CD4-positive, alpha-beta T cell treated with Interleukin-10 for 1 hour (primary cell): ENCODE measurements at places on chromosomes 11 and 22.

DNA sequence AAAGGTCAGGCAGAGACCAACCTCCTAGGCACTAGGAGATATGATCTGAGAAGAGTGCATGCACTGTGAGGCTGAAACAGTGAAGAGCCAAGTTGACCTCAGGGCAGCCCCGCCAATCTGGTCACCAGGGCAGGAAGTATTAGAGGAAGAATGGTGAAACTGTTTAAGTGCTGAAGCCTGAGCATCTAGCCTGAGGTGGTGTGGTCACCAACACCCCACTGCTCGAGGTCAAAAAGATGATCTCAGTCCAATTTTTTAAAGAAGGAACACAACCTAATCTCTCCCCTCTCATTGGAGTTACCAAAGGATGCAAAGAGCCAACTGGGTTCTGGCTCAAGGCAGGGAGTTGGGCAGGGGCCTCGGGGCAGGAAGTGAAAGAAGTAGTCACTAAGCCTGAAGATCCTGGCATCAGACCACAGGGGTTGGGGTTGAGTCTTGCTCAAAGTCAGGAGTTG, 4.0 kb downstream of the APBB1 start:
- peak; percentile 16 for DNase-seq

- DNase-seq = no peak
Observed at GRCh38 chr11:19895776-19896175, 183.1 kb downstream of the NAV2 start.

- DNase-seq = no peak
Observed at GRCh38 chr11:61928606-61929005, 11.2 kb upstream of the RAB3IL1 start.

- no peak for DNase-seq
Observed at GRCh38 chr22:40641269-40641668, 4.8 kb upstream of the MRTFA start.

- no peak for DNase-seq
Observed at GRCh38 chr11:65444314-65445051, 21.9 kb downstream of the NEAT1 start.

- no peak for DNase-seq
Observed at GRCh38 chr11:20844630-20845029, 175.2 kb downstream of the NELL1 start.

DNA sequence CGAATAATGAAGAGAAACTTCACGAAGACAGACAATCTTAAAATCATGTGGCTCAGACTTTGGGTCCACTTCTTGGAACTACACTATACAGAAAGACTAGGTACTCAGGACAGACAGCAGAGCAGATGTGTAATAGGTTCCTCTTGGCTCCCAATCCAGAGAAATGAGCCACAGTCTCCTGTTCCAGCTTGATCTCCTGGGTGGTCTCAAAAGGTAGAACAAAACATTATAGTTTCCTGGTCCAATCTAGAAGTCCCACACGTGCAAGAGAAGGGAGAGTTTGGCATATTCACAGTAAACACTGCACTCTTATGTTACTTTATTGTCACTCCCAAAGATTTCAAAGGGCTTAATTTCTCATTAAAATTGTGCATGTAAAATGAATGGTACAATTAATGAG, 134.5 kb upstream of the FIBIN start:
- no peak for DNase-seq

DNA sequence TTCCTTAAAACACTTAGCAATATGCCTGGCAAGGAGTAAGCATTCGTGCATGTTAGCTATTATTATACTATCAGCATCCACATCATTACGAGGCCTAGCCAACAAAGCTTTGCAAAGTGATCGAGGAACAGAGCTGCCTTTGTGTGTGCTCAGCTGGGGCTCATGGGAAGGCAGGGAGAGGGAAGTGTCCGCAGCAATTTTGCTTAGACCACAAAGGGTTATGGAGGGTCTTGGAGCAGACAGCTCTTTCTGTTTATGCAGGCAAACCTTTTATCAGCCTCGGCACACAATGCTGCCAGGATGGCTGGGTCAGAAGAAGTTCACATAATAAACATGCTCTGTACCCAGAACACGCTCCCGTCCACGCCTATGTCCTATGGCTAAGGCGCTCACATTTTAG, 10.9 kb upstream of the DKK3 start:
- no peak for DNase-seq

DNA sequence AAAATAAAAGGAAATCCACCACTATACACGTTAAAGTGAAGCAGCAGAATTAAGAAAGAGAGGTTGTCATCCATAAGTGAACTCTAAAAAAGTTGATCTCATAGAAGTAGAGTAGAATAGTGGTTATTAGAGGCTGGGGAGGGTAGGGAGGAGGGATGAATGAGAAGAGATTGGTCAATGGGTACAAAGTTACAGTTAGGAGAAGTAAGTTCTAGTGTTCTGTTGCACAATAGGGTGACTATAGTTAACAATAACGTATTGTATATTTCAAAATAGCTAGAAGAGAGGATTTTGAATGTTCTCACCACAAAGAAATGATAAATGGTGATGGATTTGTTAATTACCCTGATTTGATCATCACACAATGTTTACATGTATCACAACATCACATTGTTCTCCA, 72.0 kb downstream of the CD82 start:
- no peak for DNase-seq

DNA sequence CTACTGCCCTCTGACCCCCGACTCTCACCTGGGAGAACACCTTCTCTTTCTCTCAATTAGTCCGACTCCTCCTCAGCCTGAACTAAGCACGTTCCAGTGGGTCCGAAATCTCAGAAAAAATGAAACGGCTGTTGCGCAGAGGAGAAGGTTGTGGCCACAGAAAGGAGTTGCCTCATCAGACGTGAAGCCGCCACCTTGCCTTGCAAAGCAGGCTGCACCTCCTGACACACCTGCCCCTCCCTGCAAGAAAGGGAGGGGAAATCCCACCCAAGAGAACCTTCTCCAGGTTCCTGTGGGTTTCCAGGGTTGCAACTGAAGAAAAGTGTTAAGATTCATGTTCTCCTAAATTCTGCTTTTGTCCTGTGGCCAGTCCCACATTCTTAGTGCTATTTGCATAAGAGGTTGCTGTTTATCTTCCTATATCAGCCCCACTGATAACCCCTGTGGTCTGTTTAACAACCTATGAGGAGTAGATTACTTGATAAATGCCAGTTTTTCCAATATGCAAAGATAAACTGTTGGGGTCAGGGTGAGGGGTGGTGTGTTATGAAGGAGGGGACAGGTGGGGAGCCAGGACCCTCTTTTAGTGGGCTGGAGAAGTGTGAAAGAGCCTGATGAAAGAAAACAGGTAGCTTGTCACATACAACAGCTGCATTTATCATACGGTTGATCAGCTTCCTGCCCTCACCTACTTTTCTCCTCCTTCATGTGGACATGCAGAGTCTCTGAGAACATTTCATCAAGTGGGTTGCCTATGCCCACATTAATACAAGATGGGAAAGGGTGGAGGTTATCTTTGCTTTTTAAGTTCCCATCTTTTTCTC, 18.2 kb downstream of the ZBTB16 start:
- peak; percentile 51 for DNase-seq

DNA sequence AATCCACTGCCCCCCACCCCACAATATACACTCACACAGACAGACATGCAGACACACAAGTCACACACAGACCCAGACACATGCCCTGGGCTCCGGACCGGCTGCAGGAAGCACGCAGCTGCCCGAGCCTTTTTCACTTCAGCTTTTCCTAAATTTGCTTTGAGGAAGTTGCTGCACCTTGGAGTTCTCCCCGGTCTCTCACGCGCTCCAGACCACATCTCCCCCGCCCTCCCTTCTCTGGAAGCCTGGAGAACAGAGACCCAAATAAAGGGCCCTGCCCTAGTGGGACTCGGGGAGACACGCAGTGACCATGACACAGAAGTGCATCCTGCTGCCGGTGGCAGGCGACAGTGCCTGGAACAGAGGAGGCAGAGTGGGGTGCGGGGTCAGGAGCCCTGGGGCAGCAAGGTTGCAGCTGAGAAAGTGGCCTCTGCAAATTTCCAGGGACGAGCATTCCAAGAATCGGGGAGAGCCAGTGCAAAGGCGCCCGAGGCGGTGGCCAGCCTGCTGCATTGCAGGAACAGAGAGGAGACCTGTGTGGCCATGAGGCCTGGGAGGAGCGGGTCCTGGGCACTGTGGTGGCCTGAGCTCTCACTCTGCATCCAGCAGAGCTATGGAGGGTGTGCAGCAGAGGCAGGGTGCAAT, 19.1 kb downstream of the RPL3 start:
- DNase-seq = no peak

DNA sequence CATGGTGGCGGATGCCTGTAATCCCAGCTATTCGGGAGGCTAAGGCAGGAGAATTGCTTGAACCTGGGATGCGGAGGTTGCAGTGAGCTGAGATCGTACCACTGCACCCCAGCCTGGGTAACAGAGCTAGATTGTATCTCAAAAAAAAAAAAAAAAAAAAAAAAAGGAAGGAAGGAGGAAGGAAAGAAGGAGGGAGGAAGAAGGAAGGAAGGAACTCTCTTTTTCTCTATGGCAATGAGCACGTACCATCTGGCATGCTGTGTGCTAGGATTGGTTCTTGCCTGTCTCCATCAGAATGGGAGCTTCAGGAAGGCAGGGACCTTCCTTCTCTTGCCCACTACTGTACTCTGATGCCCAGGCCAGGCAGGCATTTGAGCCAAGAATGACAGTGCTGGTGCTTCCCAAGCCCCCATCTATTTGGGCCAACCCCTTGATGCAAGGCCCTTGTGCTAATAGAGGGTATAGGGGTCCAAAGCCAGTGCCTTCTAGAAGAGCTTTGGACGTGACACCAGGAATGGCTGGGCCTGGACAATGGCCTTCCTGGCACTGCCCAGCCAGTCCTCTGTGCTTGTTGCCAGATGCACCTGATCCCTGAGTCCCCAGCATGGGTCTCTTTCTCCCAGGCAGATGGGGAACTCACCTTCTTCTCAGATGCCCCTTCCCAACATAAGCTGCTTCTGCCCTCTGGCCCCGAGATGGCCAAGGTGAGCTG, 10.6 kb upstream of the DGCR8 start:
- DNase-seq = no peak

DNA sequence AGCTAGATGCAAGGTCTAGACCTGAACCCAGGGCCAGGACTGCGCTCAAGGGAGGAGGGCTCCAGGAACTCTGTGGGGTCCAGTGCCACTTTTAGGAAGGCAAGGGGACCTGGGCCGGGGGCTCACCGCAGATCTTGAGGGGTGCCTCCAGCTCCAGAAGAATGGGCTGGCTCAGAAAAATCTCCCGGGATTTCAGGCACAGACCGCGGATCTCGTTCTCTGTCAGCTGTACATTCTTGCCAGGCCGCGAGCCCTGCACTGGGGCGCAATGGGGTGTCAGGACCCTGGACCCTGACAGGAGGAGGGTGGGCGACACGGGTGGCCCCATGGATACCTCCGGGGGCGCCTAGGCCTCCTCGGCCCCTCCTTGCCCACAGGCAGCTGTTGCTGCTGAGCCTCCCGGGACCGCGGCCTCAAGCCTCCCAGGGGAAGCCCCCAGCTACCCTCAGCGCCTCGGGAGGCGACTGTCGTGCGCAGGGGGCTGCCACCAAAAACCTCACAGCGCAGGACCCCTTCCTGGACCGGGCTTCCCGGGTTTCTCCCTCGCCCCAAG, 640 bp downstream of the PPP1CA start:
- no peak for DNase-seq

- peak; percentile 11 for DNase-seq
Observed at GRCh38 chr11:12598330-12599256, 75.6 kb upstream of the TEAD1 start.

DNA sequence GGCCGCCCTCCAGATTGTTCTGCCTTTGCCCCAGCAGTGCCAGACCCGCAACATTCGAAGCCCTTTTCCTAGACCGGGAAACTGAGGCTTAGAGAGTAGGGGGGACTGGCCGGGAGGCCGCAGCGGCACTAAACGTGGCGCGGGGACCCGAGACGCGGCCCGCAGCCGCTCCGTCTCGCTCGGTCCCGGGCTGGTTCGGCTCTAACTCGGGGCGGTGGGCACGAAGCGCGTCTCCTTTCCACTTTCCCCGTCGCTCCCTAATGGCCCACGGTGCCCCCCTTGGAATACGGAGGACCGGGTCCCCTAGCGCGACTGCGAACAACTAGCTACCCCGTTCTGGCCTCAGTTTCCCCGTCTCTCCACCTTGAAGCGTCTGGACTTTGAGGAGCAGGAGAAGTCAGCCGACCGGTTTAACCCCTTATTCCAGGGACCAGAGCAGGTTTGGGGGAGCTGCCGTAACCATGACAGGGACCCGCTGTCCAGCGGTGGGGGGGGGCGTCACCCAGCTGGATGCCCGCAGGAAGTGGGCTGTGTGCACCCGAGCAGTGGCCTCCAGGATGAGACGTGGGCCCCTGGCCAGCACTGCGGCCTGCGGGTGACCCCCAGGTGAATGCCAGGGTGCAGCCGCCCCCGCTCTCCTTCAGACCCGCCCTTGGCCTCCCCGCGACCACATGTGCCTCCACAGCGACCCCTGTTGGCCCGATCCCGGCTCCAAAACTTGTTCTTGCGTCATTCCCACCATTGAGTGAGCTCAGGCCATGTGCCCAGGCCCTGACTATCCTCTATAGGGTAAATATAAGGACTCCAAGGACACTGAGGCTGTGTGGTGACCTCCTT, 1.1 kb downstream of the CDC42EP1 start:
- DNase-seq = peak; percentile 78

GRCh38 chr11:18324381-18324780, 2.0 kb downstream of the GTF2H1 start:
- no peak for DNase-seq

GRCh38 chr11:14541192-14541947, 21.2 kb upstream of the PSMA1 start:
- DNase-seq = no peak

- DNase-seq = peak; percentile 50
Observed at GRCh38 chr11:72041364-72042063, 38.8 kb downstream of the NUMA1 start.

- no peak for DNase-seq
Observed at GRCh38 chr11:10611979-10612862, 43.8 kb upstream of the LYVE1 start.

DNA sequence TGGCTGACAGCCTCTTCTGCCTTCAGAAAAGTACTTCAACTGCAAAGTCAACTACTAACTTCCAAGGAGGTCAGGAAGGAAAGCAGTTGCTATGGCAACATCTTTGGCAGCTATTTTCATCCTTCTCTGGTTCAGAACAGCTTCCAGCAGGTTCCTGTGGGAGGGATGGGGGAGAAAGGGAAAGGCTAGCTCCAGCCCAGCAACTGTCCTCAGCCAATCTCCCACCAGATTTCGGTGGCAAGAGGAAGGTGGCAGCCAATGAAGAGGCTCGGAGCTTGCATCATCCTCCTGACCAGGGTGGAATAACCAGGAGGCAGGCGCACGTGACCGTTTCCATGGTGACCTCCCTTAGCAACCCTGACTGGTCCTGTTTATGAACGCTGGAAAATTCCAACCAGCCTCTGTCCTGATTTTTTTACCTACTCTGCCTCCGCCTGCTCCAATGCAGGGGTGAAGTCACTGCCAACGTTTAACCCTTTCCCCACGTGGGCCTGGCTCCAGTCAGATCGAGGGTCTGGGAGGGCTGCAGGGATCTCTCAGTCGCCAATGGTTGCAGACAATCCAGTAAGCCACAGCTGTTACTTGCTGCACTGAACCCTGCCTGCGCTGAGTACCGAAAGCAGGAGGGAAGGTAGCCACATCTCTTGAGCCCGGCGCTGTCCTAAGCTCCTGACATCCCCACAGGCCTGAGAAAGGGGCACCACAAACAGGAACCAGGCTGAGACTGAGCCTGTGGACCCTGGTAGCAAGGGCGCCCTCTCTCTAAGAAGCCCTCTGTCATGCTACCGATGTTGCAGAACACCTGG, 11.2 kb upstream of the MALAT1 start:
- peak; percentile 57 for DNase-seq

GRCh38 chr11:837990-838307, 4.4 kb downstream of the POLR2L start:
- no peak for DNase-seq

- no peak for DNase-seq
Observed at GRCh38 chr11:115421992-115422689, 82.1 kb downstream of the CADM1 start.

GRCh38 chr11:2550606-2550970, 105.8 kb downstream of the KCNQ1 start:
- DNase-seq = no peak
